ENCODE measurements at places on chromosomes 13 and 19. TPM values are rescaled to one million over a fixed set of nuclear protein-coding genes. Genes with fewer than 3 reads are reported as not detected.

- H3K27me3 ChIP-seq = peaks cover 7% of the 10 kb centered on the region
- H3K27ac ChIP-seq = no peak overlapping the region
- peaks cover 2% of the 10 kb centered on the region for H3K36me3 ChIP-seq
- H3K4me3 ChIP-seq = no peak overlapping the region
- H3K4me1 ChIP-seq = peaks cover 18% of the 10 kb centered on the region
Measured at GRCh38 chr13:48578516-48579164, 45.8 kb upstream of the RCBTB2 start.

DNA sequence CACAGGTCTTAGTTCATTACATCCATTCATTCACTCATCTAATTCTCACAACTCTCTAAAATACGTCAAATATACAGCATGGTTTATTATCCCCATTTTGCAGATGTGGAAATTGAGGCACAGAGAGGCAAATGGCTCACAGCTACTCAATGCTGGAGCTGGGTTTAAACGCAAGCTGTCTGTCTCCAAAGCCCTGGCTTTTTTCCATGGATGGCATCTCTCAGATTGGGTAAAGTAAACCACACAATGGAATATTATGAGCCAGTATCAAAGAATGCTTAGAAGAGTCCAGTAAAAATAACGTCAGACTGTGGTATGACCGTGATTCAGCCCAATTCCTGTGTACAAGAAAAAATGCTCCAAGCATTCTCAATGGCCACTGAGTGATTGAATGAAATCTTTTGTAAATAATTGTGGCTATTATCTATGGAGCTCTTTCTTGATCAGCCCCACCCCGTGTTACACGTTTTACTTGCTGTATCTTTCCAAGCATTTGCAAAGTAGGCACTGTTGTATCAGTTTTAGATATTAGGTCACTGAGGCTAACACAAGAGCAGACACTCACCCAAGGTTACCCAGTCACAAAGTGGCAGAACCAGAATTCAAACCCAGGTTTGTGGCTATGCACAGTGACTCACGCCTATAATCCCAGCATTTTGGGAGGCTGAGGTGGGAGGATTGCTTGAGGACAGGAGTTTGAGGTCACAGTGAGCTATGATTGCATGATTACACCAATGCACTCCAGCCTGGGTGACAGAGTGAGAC lies 5.5 kb upstream of the ACP7 start:
- no peak overlapping the region for H3K27ac ChIP-seq
- peaks cover 22% of the 10 kb centered on the region for H3K4me1 ChIP-seq
- no peak overlapping the region for H3K4me3 ChIP-seq
- no peak for DNase-seq
- H3K36me3 ChIP-seq = no peaks in the 10 kb centered on the region

Gene CDX2
- total RNA-seq = not detected

DNA sequence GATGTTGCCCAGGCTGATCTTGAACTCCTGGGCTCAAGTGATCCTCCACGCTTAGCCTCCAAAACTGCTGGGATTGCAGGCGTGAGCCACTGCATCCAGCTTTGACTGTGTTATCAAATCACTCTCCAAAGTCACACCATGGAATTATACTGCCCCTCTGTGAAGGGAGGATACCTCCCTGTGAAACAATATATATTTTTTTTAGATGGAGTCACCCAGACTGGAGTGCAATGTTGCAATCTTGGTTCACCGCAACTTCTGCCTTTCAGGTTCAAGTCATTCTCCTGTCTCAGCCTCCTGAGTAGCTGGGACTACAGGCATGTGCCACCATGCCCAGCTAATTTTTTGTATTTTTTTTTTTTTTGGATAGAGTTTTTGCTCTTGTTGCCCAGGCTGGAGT lies 7.7 kb downstream of the TYK2 start:
- no peak for DNase-seq
- peaks cover 5% of the 10 kb centered on the region for H3K4me1 ChIP-seq
- no peak overlapping the region for H3K27ac ChIP-seq

DNA sequence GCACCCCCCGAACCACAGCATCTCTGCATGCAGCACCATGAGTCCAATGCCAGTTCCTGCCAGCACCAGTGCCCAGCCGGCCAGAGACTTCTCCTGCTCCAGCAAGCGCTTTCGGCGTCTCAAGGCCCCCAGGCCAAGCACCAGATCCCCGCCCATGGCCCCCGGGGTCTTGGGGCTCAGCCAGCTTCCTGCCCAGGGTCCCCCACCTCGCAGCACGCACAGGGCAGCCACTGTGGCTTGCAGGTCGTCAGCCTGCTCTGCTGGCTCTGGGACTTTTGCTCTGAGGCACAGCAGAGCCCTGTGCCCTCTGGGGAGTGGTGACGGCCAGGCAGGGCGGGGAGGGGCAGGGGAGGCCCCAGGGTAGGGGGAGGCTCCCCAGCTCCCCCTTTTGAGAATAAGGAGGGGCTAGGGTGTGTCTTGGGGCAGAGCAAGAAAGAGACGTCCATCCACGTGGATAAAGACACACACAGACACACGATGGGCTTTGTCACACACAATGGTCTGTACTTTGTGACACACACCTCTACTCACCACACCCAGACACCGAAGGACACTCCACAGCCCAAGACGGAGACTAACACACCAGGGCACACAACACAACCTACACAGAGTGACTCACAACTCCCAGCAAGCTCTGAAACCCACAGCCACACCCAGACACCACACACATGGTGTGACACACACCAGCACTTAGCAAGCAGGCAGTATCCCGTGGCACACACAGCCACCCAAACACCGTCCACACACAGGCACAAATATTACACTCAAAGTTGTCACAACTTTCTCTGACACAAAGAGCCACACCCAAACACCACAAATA lies at the start of gene KCNN4:
Gene KCNN4, minus strand, starts transcription at position 268 of the 820 bp plus-strand sequence. Its CDS starts 112 bp downstream, at position 156.
- H3K27ac ChIP-seq = peak within 1 kb of the TSS; percentile 95
- H3K36me3 ChIP-seq = peaks cover 3% of the 10 kb centered on the region
- peak within 1 kb of the TSS; percentile 80 for H3K4me3 ChIP-seq
- H3K4me1 ChIP-seq = peaks cover 80% of the 10 kb centered on the region
- peak; percentile 58 for DNase-seq
- no peaks in the 10 kb centered on the region for H3K27me3 ChIP-seq

- peaks cover 6% of the 10 kb centered on the region for H3K36me3 ChIP-seq
- DNase-seq = no peak
- no peak overlapping the region for H3K4me3 ChIP-seq
Measured at GRCh38 chr19:3519126-3519525, 13.0 kb downstream of the FZR1 start.

DNA sequence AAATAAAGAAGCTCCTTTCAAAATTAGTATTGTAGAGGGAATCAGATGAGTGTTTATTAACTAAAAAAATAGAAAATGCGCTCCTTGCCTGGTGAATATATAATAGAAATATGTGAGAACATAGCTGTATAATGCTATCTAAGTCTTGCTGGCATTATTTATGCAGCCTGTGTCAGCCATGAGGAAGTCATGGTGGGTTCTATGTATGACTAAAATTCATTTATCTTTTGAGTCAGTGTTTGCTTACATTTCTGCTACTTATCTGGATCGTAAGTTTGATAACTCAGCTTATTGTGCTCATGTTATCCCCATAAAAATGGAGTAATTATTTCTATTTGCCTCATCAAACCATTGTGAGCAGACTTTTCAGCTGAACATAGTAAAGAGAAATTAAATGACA lies 449.3 kb downstream of the OXGR1 start:
- H3K36me3 ChIP-seq = no peaks in the 10 kb centered on the region
- H3K4me1 ChIP-seq = no peaks in the 10 kb centered on the region

Gene KDM4B
- total RNA-seq = 42.2 TPM

All from T-helper 17 cell (primary cell).